ENCODE measurements at places on chromosomes 4 and X.

GRCh38 chrX:24085101-24085500 lies 30.3 kb downstream of the EIF2S3 start:
- DNase-seq: no peak

DNA sequence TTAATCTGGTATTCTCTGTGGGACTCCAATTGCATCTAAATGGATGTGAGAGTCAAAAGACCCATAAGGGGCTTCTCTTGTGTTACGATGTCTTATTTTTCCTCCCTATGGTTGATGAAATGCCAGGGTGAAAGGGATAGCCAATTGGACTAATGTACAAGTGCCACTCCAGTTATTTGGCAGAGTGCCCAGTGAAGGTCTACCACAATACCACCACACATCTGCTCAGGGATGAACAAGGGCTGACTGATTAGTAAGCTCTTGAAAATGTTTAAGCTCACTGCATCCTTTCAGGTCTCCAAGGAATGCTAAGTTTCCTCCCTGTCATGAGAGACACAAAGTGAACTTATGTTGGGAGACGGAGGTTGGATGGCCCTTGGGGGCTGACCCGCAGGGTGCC lies 57.8 kb downstream of the HEPH start:
- no peak for DNase-seq

DNA sequence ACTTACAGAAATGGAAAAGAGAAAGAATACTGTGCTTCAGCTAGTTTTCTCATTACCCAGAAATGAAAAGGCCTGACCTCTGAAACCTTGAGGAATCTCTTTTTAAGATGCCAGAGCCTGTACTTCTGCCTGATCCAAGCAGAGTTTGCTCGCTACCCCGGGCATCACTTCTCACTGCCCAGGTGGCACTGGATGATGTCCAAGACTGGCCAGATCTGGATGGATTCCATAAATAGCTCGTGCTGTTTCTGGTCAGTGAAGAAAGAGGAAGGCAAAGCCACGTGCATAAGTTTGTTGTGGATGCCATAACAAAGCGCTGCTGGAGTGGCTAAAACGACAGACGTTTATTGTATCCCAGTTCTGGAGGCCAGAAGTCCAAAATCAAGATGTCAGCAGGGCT lies 133.5 kb downstream of the TBL1X start:
- no peak for DNase-seq

GRCh38 chr4:25563071-25563564 lies 92.5 kb upstream of the SLC34A2 start:
- DNase-seq: no peak

DNA sequence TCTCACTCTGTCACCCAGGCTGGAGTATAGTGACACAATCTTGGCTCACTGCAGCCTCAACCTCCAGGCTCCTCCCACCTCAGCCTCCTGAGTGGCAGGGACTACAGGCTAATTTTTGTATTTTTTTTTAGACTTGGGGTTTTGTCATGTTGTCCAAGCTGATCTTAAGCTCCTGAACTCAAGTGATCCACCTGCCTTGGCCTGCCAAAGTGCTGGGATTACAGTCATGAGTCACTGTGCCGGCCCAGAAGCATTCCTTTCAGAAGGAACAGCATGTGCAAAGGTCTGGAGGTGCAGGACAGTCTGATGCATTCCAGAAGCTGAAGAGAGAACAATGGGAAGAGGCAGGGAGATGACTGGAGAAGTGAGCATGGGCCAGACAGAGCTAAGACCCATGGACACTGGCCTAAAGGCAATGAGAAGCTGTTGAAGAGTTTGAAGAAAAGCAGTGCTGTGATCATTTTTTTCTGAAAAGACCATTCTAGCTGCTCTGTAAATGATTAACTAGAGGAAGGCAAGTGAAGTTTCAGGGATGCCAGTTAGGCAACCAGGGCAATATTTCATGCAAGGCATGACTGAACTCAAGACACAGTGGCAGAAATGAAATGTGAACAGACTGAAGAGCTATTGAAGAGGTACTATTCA lies 43.2 kb downstream of the MANBA start:
- no peak for DNase-seq

GRCh38 chrX:146881521-146881920 lies 67.0 kb upstream of the CXorf51A start:
- DNase-seq: no peak

DNA sequence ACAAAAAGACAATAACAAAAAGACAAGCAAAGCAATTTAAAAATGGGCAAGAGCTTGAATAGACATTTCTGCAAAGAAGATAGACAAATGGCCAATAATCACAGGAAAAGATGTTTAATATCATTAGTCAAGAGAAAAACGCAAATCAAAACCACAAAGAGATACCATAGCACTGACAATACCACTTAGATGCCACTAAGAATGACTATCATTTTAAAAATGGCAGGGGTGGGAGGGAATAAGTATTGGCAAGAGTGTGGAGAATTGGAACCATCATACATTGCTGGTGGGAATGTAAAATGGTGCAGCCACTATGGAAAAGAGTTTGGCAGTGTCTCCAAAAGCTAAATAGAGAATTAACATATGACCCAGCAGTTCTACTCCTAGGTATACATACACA lies 15.1 kb upstream of the EXOC1 start:
- no peak for DNase-seq

Measured in common myeloid progenitor, CD34-positive (primary cell).